ENCODE measurements at places on chromosomes 3 and 15. TPM values are rescaled to one million over a fixed set of nuclear protein-coding genes. Genes with fewer than 3 reads are reported as not detected.

DNA sequence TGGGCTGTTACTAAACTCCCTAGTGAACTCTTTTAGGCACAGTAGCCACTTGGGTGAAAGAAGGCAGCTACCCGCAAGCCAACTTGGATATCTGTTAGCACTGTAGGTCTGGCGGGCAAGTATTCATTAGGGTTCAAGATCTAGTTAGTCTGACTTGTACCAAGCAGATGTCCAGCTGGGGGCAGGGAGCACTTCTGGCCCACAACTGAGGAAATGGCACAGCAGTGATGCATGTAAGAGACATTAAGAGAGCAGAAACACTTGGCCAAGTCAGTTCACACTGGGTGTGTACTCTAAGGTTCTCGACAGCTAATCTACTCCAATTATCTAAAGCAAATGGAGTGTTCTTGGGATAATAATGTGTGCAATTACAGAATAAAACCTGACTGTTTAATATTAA lies 131.7 kb downstream of the CTNNB1 start:
- no peaks in the 10 kb centered on the region for H3K4me1 ChIP-seq
- H3K4me3 ChIP-seq: no peak overlapping the region
- H3K36me3 ChIP-seq: no peaks in the 10 kb centered on the region
- H3K27me3 ChIP-seq: no peaks in the 10 kb centered on the region
- DNase-seq: no peak
- no peak overlapping the region for H3K27ac ChIP-seq

DNA sequence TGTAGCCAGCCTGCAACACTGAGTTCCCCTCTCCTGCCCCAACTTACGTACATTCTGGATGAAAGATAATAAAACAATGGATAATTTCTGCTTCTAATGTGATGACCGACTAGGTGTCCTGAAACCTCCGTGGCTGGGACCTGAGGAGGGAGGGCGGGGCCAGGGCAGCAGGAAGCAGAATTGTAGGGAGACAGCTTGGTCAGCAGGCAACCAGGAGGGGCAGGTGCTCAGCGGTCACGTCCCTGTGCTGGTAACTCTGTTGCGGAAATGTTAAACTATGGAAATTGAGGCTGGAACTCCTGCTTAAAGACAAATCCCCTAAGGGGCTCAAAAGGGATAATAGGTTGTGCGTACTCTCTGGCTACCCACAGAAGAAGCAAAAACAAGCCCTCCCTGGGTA lies 30.4 kb downstream of the SLC6A20 start:
- peak; percentile 20 for DNase-seq
- no peak overlapping the region for H3K27ac ChIP-seq
- no peaks in the 10 kb centered on the region for H3K4me1 ChIP-seq
- no peak overlapping the region for H3K4me3 ChIP-seq

DNA sequence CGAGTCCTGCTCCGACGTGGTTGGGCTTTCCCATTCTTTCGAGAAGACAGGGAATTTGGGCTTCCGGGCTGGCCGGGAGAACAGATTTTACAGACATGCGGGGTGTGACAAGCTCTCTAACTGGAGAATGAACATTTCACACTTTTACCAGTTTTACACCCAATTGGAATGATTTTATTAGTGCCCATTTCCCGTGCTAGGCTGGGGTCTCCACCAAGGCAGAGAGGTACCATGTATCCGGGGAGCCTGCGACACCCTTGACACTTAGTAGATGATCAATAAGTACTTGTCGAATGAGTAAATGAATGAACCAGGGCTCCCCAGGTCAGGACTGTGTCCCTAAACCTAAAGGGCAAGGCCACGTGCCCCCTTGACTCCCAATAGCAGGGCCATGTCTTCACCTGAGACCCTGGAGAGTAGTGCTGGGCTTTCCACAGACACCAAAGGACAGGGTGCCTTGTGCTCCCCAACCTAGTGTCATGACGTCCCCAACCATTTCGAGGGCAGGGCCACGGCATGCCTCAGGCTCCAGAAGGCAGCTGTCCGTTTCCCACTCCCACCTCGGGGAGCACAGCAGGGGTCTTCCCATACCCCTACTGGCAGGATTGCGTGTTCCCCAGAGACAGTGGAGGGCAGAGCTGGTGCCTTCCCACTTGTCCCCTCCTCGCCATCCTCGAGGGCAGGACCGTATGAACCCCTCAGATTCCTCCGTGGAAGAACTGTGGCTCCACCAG lies 679 bp upstream of the MYD88 start:
- no peak for DNase-seq
- H3K36me3 ChIP-seq: no peaks in the 10 kb centered on the region
- no peaks in the 10 kb centered on the region for H3K27me3 ChIP-seq
- peak overlapping the region; percentile 90 for H3K4me3 ChIP-seq
- H3K27ac ChIP-seq: peak overlapping the region; percentile 95

DNA sequence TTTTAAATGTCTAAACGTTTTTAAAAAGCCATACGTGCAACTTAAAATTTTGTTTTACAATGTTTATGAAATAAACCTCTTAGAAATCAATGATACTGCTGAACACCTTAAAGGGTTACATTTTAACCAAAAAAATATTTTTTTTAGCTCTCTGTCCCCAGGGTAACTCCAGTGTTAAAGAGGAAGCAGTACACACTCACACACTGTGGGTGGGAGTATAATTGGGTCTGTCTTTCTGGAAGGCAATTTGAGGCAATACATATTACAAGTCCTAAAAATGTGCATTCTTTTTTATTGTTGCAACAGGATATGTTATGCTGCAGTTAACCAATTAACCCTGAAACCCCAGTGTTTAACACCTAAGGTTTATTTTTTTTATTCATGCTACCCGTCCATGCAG lies 34.1 kb downstream of the WHAMM start:
- no peaks in the 10 kb centered on the region for H3K27me3 ChIP-seq
- no peaks in the 10 kb centered on the region for H3K36me3 ChIP-seq
- no peak for DNase-seq
- H3K4me3 ChIP-seq: no peak overlapping the region
- H3K27ac ChIP-seq: no peak overlapping the region

DNA sequence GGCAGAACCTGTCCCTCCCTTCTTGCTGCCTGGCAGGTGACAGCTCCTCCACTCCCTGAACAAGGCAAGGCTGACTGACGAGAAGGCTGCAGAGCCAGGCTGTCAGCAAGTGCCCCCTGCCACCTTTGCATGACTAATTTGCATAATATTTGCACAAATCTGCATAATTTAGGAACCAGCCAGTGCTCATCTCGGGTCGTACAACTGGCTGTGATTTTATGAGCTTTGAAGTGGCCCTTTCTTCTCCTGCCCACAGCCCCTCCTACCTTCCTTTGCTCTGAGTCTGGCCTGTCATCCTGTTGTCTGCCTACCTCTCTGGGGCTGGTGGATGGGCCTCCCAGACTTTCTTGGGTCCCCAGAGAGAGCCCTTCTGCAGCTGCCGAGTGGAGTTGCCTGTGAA lies 58.9 kb downstream of the LINGO1 start:
- no peak overlapping the region for H3K4me3 ChIP-seq
- H3K4me1 ChIP-seq: no peaks in the 10 kb centered on the region
- no peak overlapping the region for H3K27ac ChIP-seq

DNA sequence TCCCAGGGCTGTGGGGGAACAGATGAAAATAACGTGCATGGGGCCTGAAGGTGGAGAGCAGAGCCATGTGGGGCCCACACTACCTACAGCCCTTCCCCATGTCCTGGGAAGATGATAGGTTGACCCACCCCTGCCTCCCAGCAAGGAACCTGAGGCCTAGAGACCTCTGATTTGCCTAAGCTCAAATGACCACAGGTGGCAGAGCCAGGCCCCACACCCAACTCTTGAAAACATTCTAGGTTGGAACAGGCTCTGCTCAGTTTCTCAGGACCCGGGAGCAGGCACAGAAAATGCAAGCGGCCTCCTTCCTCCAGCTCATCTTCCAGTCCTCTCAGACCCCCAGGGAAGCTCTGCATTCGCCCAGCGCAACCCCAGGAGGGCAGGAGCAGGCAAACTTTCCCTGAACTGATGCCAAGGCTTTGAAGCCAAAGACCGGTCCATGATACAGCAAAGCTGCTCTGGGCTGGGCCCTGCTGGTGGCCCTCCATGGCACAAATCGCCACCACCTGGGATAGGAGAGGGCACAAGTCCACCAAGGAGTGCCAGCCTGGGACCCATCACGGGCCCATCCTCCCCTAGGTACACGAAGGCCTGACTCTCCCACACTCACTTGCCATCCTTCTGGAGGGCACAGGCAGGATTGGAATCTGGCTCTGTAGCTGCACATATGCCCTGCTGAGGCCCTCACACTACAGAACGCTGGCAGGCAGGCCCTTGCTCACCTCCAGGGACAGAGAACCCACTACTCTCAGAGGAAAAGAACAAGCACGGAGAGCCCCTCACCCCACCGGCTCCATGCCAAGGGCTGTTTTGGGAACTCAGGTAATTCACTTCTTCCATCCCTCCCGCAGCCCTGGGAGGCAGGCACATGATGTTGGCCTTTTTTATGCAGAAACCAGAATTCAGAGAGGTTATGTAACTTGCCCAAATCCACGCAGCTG lies 51.0 kb upstream of the FURIN start:
- H3K4me1 ChIP-seq: no peaks in the 10 kb centered on the region
- H3K27ac ChIP-seq: no peak overlapping the region
- H3K27me3 ChIP-seq: no peaks in the 10 kb centered on the region

DNA sequence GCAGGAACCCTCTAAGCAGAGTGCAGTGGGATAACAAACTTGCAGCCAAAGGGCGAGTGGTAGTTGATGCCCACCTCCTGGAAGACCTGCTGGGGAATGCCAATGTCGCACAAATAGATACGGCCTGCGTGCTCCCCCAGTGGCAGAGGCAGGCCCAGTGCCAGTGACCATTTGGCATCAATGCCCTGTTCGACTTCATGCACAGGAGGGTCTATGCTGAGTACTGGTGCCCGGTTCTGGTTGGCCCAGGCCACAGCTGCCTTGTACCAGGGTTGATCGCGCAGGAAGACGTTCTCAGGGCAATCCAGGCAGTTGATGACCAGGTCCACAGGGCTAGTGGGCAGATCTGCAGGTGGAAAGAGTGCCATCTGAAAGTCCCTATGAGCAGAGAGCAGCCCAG lies 17.0 kb downstream of the CLK3 start:
- H3K27ac ChIP-seq: no peak overlapping the region
- DNase-seq: no peak
- H3K27me3 ChIP-seq: no peaks in the 10 kb centered on the region
- no peak overlapping the region for H3K4me3 ChIP-seq
- H3K4me1 ChIP-seq: no peaks in the 10 kb centered on the region

DNA sequence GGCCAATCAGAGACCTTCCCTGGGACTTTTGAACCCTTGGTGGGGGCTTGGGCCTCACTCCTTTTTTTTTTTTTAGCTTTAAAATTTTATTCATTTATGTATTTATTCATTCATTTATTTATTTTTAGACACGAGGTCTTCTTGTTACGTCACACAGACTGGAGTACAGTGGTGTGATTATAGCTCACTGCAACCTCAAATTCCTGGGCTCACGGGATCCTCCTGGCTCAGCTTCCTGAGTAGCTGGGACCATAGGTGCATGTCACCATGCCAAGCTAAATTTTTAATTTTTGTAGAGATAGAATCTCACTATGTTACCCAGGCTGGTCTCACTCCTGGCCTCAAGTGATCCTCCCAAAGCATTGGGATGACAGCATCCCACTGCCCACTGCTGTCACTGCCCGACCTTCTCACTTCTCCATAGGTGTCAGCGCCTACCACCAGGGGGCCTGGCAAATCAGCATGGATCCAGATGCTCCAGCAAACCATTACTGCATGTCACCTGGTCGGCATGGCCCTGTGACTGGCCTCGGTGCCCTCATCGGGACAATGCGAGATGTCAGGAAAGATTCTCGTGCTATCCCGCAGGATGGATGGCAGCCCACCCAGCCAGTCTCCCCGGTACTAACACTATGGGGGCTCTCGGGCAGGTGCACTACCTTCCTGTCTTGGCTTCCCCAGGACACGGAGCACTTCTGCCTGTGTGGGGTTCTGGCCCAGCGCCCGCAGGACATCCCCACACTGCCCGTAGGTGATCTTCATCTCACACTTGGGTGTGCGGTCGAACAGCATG lies 3.0 kb downstream of the MYL3 start:
- no peak overlapping the region for H3K27ac ChIP-seq
- H3K4me3 ChIP-seq: no peak overlapping the region
- H3K4me1 ChIP-seq: peaks cover 9% of the 10 kb centered on the region
- no peaks in the 10 kb centered on the region for H3K27me3 ChIP-seq
- peak; percentile 50 for DNase-seq
- H3K36me3 ChIP-seq: no peaks in the 10 kb centered on the region

- no peaks in the 10 kb centered on the region for H3K4me1 ChIP-seq
- H3K36me3 ChIP-seq: no peaks in the 10 kb centered on the region
- no peaks in the 10 kb centered on the region for H3K27me3 ChIP-seq
- H3K4me3 ChIP-seq: no peak overlapping the region
- no peak for DNase-seq
Observed at GRCh38 chr3:73669260-73669659, 44.5 kb upstream of the PDZRN3 start.

- DNase-seq: no peak
- H3K27me3 ChIP-seq: no peaks in the 10 kb centered on the region
- no peak overlapping the region for H3K4me3 ChIP-seq
- H3K27ac ChIP-seq: no peak overlapping the region
- no peaks in the 10 kb centered on the region for H3K36me3 ChIP-seq
Observed at GRCh38 chr3:113439606-113440005, 1.7 kb downstream of the CFAP44 start.

- H3K27me3 ChIP-seq: no peaks in the 10 kb centered on the region
- no peak overlapping the region for H3K4me3 ChIP-seq
Observed at GRCh38 chr3:196989721-196990262, 21.2 kb upstream of the PIGZ start.

DNA sequence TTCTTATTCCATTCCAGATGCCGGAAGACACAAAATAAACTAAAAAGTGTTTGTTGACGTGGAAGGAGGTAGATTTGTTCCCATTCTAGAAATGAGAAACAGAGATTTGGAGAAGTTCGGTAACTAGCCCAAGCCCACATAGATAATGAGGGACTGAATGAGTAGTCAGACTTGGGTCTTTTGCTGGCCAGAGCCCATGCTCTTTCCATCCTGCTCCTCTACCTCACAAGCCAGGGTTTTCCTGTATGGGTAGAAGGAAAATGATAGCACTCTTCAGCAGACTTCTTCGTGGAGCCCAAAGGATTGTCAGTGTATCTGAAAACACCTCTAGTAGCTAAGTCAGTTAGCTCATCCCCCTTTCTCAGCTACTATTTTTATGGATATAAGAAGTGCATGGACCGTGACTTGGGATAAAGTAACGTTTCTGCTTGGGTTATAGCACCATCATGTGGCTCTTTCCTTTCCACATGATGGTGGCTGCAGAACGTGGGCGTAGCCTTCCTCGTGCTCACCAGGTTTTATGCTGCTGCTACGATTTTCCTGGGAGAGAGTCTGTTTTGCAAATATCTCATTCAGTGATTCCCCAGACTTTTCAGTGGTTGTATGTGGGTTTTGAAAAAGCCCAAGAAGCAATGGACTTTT lies 84.6 kb downstream of the DGKG start:
- no peak overlapping the region for H3K27ac ChIP-seq
- H3K36me3 ChIP-seq: no peaks in the 10 kb centered on the region
- no peak overlapping the region for H3K4me3 ChIP-seq

The SHC4 gene
- total RNA-seq: 1.3 TPM

The ATP2B2 gene
- total RNA-seq: under 0.01 TPM

The ZKSCAN7 gene
- total RNA-seq: 5.2 TPM

The SCG3 gene
- 0.33 TPM for total RNA-seq

The MGLL gene
- 30.2 TPM for total RNA-seq

The TM4SF4 gene
- not detected for total RNA-seq
